ENCODE measurements at places on chromosomes 2 and 18.

- no peaks in the 10 kb centered on the region for H3K27me3 ChIP-seq
- H3K27ac ChIP-seq, result no peak overlapping the region
- H3K4me1 ChIP-seq, result no peaks in the 10 kb centered on the region
- H3K4me3 ChIP-seq, result no peak overlapping the region
Measured at GRCh38 chr2:179604598-179604997, 256.8 kb downstream of the ZNF385B start.

DNA sequence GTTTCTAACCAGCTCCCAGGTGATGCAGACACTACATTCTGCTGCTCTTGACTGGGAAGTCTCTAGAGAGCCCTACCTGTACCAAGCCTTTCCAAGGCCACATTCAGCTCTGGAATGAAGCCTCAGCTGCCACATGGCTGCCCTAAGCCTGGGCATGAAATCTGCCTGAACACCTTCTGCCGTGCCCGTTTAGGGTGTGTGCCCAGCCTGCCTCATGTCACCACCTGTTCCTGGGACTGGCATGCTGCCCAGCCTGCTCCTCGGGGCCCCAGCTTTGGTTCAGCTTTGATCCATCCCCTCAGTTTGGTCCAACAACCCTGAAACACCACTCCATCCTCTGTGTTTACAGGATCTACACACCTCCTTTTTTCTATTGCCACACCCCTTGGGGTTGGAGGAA is 210.9 kb downstream of the L3MBTL4 start:
- H3K27ac ChIP-seq, result no peak overlapping the region
- DNase-seq, result no peak
- H3K4me1 ChIP-seq, result no peaks in the 10 kb centered on the region
- H3K4me3 ChIP-seq, result no peak overlapping the region

- H3K27ac ChIP-seq, result no peak overlapping the region
- H3K36me3 ChIP-seq, result no peaks in the 10 kb centered on the region
- DNase-seq, result no peak
- no peak overlapping the region for H3K4me3 ChIP-seq
- H3K27me3 ChIP-seq, result no peaks in the 10 kb centered on the region
- no peaks in the 10 kb centered on the region for H3K4me1 ChIP-seq
Measured at GRCh38 chr2:133248264-133248663, 320.0 kb downstream of the NCKAP5 start.

- H3K4me1 ChIP-seq, result no peaks in the 10 kb centered on the region
- DNase-seq, result peak; percentile 88
- peak within 1 kb of the TSS; percentile 96 for H3K27ac ChIP-seq
- no peaks in the 10 kb centered on the region for H3K36me3 ChIP-seq
Measured at GRCh38 chr2:238203094-238203972, at the start of gene ILKAP. Gene ILKAP, minus strand, starts transcription at chr2:238203695. Its CDS starts 142 bp downstream, at chr2:238203553.

Data from breast epithelium (tissue), 4 donors.